Activated CD4-positive, CD25-positive, alpha-beta regulatory T cell treated with anti-CD3 and anti-CD28 coated beads, Interleukin-2, amount 50 U/mL, for 24 hours (primary cell): ENCODE measurements at places on chromosomes 12 and 14.

GRCh38 chr14:34571771-34572170 lies 32.3 kb upstream of the EAPP start:
- no peak for ATAC-seq

DNA sequence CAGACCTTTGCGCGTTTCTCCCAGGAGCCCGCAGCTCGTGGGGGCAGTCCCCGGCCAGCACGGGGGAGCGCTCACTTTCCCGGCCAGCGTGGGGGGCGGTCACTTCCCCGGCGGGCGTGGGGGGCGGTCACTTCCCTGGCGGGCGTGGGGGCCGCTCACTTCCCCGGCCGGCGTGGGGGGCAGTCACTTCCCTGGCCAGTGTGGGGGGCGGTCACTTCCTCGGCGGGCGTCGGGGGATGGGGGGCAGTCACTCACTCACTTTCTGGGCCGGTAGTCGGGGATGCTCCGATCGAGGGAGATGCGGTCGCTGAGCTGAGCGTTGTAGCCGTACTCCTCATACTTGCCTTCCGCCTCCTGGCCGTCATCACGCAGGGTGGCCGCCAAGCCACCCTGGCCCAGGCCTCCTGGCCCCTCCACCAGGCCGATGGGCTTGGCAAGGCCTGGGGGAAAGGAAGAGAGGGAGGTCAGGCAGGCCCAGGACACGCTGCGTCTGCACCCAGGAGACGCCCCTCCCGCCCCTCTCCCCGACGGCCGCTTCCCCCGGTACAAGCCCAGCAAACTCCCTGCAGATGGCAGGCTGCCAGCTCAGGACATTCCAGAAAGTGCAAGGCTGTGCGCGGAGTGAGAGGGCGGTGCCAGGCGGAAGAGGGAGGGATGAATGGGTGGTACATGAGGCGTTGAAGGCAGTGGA lies 43.3 kb downstream of the GALNT9 start:
- no peak for ATAC-seq

GRCh38 chr12:103313894-103314293 lies 181.9 kb downstream of the C12orf42 start:
- peak; percentile 45 for ATAC-seq

GRCh38 chr14:55893705-55894104 lies 224.5 kb upstream of the PELI2 start:
- no peak for ATAC-seq

DNA sequence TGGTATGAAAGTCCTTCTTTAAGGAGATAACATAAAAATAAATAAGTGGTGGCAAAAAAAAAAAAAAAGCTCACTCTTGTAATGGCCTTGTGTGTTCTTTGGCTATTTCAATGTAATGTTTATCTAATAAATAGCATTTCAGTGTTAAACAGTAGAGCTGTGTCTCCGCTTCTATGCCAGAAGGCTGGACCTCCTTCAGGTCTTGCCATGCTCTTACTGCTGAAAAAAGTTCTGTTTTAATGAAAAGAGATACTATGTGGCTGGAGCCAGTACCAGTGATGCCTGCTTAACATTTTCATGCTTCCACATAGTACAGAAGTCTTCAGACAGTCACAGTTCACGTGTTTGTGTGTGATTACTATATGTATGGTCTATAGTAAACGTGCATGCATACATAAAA lies 74.1 kb upstream of the PRICKLE1 start:
- ATAC-seq = no peak

DNA sequence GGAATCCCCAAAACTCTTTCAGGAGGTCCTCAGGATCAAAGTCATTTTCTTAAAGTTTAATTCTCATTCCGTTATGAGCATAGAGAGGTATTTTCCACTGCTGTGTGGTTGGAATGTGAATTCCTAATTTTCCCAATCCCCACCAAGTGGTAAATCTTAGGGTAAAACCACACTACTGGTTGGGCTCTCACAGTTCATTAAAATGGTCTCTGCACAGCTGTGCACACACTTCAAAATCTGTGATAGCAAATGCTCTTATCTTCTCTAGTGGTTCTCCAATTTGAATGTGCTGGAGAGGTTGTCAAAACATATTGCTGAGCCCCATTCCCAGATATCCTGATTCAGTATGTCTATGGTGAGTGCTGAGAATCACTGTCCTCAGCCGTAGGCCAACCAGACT lies 189.1 kb downstream of the BMP4 start:
- ATAC-seq = no peak

- no peak for ATAC-seq
Measured at GRCh38 chr14:28772613-28773012, 6.0 kb downstream of the FOXG1 start.

DNA sequence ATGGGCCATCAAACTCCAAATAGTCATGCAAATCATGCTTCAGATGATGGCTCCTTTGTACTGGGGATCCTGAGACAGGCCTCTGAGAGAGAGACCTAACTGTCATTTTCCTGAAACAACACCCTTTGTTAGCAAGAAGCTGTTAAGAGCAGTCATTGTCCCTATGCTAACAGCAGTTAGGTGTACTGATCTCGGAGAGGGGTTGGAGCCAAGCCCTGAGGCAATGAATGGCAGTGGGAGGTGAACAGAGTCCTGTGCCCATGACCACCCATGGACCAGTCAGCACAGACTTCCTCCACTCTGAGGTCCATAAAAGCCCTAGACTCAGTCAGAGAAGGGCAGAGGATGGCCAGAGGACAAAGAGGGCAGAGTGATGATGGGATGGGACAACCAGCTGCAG lies 747.6 kb upstream of the LRFN5 start:
- no peak for ATAC-seq

- ATAC-seq = no peak
Measured at GRCh38 chr14:51691176-51691575, 39.5 kb downstream of the FRMD6 start.

DNA sequence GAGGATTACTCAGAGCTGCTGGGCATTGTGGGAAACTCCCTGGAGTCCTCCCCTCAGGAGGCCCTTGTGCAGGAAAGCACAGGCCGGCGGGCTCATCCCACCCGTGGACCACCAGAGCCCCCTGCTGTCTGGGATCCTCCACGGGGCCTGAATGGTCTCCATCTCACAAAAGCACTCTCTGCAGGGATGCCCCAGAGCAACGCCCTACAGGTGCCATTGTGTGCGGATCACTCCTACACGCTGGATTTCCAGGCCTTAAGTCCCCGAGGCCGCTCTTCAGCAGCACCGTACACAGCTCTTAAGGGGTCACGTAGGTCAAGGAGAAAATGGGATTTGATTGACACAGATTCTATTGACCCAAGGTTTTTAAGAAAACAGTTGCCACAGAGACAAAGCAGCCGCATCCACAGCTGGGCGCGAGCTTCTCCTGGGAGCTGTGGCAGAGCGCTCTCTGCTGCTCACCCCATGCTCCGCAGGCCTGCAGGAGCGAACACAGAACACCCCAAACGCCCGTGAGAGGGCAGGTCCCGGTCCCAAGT lies 36.7 kb upstream of the RIMBP2 start:
- no peak for ATAC-seq

- ATAC-seq = peak; percentile 88
Measured at GRCh38 chr14:58395812-58396788, at the start of gene TOMM20L. TSS of gene TOMM20L (plus strand) at chr14:58395930. CDS start at chr14:58395958, 28 bp downstream.

- ATAC-seq = no peak
Measured at GRCh38 chr14:50109342-50109741, 7.0 kb downstream of the VCPKMT start.

- no peak for ATAC-seq
Measured at GRCh38 chr12:2084553-2085296, 31.9 kb downstream of the CACNA1C start.

- ATAC-seq = no peak
Measured at GRCh38 chr12:3215410-3215975, 138.3 kb downstream of the TSPAN9 start.

- ATAC-seq = no peak
Measured at GRCh38 chr14:59046746-59047145, 141.7 kb upstream of the DAAM1 start.

DNA sequence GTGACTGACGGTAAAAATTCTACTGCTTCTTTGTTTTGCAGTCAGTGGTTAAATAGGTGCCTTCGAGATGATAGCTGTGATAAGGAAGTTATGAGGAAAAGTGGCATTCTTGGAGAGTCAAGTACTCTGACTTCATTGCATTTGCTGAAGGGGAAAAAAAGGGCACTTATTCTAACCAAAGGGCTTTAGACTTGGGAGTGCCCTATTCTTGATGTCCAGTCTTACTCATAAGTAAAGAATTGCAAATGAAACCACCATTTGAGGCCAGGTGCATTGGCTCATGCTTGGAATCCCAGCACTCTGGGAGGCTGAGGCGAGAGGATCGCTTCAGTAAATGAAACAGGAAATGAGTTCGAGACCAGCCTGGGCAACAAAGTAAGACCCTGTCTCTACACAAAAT lies 40.3 kb downstream of the BRAP start:
- ATAC-seq = no peak

- ATAC-seq = no peak
Measured at GRCh38 chr12:26011099-26011498, 52.6 kb downstream of the RASSF8 start.
